Activated CD8-positive, alpha-beta T cell treated with anti-CD3 and anti-CD28 coated beads, Interleukin-2, amount 10 ng/mL, durations not matched to agents 7 days and 5 days (primary cell): ENCODE measurements at places on chromosomes 2 and 18. TPM values are rescaled to one million over a fixed set of nuclear protein-coding genes. Genes with fewer than 3 reads are reported as not detected.
A peak's percentile ranks its signal among the peaks of the same experiment; 100 is the strongest.

GRCh38 chr18:30350263-30350662, 692.3 kb downstream of the DSC3 start:
- H3K36me3 ChIP-seq = no peaks in the 10 kb centered on the region
- H3K27me3 ChIP-seq = no peaks in the 10 kb centered on the region
- H3K27ac ChIP-seq = no peak overlapping the region
- H3K4me1 ChIP-seq = no peaks in the 10 kb centered on the region
- no peak for DNase-seq
- H3K4me3 ChIP-seq = no peak overlapping the region

GRCh38 chr2:44906972-44907371, 34.5 kb upstream of the SIX3 start:
- no peaks in the 10 kb centered on the region for H3K4me1 ChIP-seq
- DNase-seq = no peak
- H3K27me3 ChIP-seq = peaks cover 8% of the 10 kb centered on the region
- no peaks in the 10 kb centered on the region for H3K36me3 ChIP-seq

DNA sequence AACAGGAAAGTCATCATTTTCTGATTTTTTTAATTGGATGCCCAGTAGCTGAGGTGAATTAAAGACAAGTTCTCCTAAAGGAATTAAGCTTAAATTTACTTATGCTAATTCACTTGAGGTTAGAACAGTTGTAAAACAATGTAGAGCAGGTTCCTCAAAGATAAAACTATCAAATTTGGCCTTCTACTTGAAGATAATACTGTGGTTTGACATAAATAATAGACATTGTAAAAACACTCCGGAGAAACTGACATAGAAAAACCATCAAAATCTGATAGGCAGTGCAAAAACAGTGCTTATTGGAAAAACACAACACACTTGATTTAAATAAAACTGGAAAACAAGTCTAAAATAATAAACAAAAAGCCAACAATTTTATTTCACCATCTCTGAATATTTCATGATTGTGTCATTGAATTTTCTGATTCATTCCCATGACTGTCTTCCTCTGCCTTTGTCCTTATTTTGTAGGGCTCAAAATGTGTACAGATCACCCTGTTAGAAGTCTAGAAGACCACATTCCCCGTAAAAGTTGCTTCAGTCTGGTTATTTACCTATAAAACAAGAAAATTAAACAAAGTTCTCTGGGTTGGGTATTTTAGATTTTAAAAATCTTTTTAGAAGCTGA, 28.3 kb upstream of the SLC40A1 start:
- no peaks in the 10 kb centered on the region for H3K4me1 ChIP-seq
- H3K27ac ChIP-seq = no peak overlapping the region
- DNase-seq = no peak

DNA sequence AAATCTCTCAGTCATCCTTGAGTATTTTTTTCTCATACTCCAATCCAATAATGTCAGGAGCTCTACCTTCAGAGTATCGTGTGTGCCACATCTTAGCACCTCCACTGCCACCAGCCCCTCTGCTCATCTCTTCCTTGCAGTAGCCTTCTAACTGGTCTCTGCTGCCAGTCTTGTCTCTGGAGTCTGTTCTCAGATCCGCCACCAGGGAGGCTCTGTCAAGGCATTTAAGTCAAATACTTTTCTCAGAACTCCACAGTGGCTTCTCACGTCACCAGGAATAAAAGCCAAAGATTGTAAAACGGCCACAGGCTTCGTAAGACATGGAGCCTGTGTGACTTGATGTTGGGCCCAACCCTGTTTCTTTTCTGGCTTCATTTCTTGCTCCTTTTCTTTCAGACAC, 7.1 kb downstream of the UNC50 start:
- H3K4me1 ChIP-seq = peaks cover 33% of the 10 kb centered on the region
- DNase-seq = no peak

DNA sequence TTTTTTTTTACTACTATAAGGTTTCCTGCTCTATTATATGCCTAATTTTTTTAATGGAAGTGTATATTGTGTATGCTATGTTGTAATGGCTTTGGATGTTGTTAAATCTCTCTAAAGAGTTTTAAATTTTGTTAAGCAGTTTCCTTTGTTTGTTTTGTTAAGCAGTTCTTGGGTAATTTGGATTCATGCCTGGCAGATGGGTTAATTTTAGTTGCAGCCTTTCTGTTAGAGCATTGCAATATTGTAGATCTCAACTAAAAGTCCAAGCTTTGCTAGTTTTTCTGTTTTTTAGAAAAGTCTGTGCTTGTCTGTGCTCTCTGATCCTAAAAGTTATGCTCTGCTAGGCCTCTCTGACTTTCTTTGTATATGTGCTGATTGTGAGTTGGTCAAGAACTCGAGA, 1229.0 kb upstream of the NRXN1 start:
- H3K27me3 ChIP-seq = no peaks in the 10 kb centered on the region
- no peaks in the 10 kb centered on the region for H3K36me3 ChIP-seq
- no peak for DNase-seq
- H3K27ac ChIP-seq = no peak overlapping the region
- no peaks in the 10 kb centered on the region for H3K4me1 ChIP-seq

- peaks cover 5% of the 10 kb centered on the region for H3K27me3 ChIP-seq
- DNase-seq = no peak
- H3K27ac ChIP-seq = no peak within 1 kb of the TSS
- H3K36me3 ChIP-seq = no peaks in the 10 kb centered on the region
- no peak within 1 kb of the TSS for H3K4me3 ChIP-seq
- no peaks in the 10 kb centered on the region for H3K4me1 ChIP-seq
Observed at GRCh38 chr2:224716201-224716600, at the start of gene CCDC195. CCDC195 (minus strand) TSS chr2:224716365; CDS start chr2:224716365, 0 bp downstream.

DNA sequence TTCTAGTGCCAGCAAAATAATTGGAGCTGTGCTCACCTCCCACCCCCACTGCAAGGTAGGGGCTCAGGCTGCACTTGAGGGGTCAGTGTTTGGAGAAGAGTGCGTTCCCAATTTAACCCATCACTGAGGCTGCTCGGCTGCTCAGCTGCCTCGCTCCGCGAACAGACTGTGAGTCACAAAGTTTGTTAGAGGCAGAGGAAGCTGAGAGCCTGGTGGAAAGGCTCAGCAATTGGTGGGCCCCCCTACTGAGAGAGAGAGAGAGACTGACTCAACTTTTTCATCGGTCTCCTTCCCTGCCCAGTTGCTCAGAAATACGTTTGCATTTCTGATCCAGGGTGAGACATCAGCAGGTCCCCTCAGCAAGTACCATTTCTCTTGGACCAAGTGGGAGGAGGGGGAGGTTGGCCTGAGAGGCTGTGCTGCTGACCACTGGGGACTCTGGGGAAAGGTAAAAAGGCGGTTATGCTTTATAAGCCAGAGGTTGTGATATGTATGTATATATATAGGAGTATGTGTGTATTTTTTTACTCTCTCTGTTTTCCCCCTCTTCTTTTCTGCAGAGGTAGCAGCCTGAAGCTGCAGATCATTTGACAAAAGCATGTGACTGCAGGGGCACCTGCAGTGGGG, 1.5 kb downstream of the EFR3B start:
- peak; percentile 49 for DNase-seq
- H3K27me3 ChIP-seq = peaks cover 46% of the 10 kb centered on the region
- peak overlapping the region; percentile 75 for H3K4me3 ChIP-seq
- H3K36me3 ChIP-seq = no peaks in the 10 kb centered on the region
- H3K27ac ChIP-seq = no peak overlapping the region
- peaks cover 27% of the 10 kb centered on the region for H3K4me1 ChIP-seq

DNA sequence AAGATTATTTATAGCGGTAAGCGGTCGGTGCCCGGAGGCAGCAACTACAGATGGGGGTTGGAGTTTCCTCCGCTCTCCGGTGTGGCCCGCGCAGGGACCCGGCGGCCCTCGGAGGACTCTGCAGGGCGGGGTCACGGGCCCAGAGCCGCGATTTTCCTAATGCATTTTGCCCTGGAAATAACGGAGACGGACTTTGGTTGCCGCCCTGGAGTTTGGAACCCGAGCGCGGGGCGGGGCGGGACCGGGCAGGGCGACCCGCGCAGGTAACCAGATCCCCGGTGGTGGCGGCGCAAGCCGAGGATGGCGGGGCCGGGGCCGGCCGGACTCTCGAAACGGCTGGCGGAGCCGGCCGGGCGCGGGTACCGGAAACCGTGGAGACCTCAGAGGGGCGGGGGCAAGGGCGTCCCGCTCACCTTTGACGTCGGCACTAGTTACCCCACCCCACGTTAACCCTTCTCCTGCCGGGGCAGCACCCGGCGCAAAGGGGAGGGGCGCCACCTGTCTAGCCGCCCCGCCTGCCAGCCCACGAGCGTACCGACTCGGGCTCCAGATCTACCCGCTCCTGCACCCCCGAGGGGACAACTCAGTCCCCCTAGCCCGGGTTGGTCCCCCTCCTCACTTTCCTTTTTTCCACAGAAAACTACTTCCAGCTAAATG, 2.9 kb downstream of the CYP26B1 start:
- peak overlapping the region; percentile 34 for H3K4me3 ChIP-seq
- DNase-seq = peak; percentile 18
- peaks cover 56% of the 10 kb centered on the region for H3K27me3 ChIP-seq
- no peak overlapping the region for H3K27ac ChIP-seq
- H3K36me3 ChIP-seq = peaks cover 7% of the 10 kb centered on the region

- peaks cover 2% of the 10 kb centered on the region for H3K27me3 ChIP-seq
- no peak overlapping the region for H3K27ac ChIP-seq
- no peak overlapping the region for H3K4me3 ChIP-seq
Observed at GRCh38 chr18:36766836-36767235, 62.0 kb downstream of the TPGS2 start.

DNA sequence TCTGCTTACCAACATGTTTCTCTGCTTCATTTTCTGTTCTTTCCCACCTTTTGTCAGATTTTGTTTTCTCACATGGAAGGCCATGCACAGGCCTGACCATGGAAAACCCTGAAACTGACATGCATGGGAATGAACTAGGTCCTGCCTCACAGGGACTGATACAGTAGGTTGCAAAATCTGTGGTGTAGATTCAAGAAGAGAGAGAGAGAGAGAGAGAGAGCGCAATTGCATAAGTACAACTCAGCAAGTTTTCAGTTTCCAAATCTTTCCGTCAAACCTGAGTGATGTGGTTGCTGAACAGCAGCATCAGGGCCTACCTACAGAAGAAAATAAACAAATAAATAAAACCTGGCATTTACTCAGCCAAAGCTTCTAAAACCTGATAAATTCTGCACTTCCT, 87.5 kb upstream of the RNF152 start:
- H3K4me3 ChIP-seq = no peak overlapping the region
- no peaks in the 10 kb centered on the region for H3K27me3 ChIP-seq
- peaks cover 2% of the 10 kb centered on the region for H3K36me3 ChIP-seq
- H3K4me1 ChIP-seq = peaks cover 14% of the 10 kb centered on the region
- no peak for DNase-seq

DNA sequence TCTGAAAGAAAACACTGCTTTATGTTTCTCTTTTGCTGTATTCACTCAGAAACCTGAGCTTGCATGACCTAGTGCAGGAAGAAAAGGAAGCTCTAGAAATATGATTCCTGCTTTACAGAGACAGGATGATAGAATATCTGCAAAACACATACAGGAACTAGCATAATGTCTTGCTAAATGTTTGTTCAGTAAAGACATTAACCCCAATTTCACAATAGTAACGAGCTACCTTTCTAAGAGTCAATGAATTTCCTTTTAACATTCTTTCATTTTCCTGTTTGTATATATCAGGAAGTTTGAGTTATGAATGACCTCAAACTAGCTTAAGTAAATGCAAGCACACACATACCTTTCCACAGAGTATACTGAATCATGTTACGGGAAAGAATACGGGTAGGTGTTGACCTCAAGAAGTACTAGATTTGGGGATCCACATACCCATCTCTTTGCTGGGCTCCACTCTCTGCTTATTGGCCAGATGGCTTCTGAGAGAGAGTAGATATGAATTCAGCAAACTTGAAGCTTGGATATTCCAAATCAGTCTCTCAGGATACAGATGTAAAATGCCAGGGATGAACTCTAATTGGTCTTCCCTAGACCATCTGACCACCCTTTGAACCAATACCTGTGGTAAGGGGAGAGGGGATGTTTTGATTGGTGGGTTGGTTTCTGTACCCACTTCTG, 18.2 kb upstream of the ACSL3 start:
- H3K27me3 ChIP-seq = peaks cover 12% of the 10 kb centered on the region
- no peaks in the 10 kb centered on the region for H3K36me3 ChIP-seq
- no peak overlapping the region for H3K4me3 ChIP-seq
- H3K27ac ChIP-seq = no peak overlapping the region

GRCh38 chr18:23424616-23425015, 28.5 kb upstream of the RIOK3 start:
- no peak overlapping the region for H3K4me3 ChIP-seq
- H3K27me3 ChIP-seq = no peaks in the 10 kb centered on the region
- H3K27ac ChIP-seq = no peak overlapping the region
- H3K36me3 ChIP-seq = peaks cover 8% of the 10 kb centered on the region

DNA sequence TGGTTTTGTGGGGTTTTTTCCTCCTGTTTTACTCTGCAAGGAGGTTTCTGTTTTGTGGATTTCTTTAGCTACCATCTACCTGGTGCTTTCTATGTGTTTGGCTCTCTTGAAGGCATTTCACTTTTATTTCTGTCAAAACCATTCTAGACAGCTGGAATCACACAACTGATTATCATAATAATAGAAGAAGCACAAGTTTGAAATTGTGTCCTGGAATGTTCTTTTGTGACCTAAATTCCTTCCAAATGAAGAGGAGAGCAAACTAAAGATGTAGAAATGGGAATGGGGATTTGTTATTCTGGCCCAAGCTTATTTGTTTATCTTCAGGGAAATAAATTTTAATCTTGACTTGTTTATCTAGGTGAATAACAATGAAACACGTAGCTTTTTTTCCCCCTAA, 17.0 kb upstream of the MFSD2B start:
- H3K27me3 ChIP-seq = no peaks in the 10 kb centered on the region
- no peak overlapping the region for H3K4me3 ChIP-seq
- H3K36me3 ChIP-seq = peaks cover 2% of the 10 kb centered on the region
- H3K4me1 ChIP-seq = no peaks in the 10 kb centered on the region
- H3K27ac ChIP-seq = no peak overlapping the region

- DNase-seq = no peak
- H3K4me1 ChIP-seq = no peaks in the 10 kb centered on the region
- no peaks in the 10 kb centered on the region for H3K36me3 ChIP-seq
- H3K27me3 ChIP-seq = peaks cover 4% of the 10 kb centered on the region
Observed at GRCh38 chr18:21903709-21904108, 163.1 kb downstream of the MIB1 start.

DNA sequence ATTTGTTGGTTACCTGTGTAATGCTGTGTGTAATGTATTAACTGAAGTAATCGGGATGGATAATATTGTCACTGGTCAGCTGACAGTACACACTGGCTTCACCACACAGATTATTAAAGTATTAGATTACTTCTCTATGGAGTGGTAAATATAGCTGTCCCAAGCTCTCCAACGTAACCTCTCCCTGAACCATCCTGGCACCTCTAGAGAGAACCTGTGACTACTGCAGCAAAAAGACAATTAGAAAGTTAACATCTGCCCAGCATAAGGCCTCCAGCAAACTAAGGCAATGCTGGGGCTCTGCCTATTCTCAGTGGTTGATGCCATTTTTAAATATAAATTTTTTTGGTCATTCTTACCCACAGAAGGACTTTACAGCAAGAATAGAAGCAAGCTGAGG, 351.3 kb downstream of the GPD2 start:
- H3K36me3 ChIP-seq = no peaks in the 10 kb centered on the region
- no peak overlapping the region for H3K4me3 ChIP-seq
- no peaks in the 10 kb centered on the region for H3K27me3 ChIP-seq
- no peaks in the 10 kb centered on the region for H3K4me1 ChIP-seq
- no peak overlapping the region for H3K27ac ChIP-seq
- no peak for DNase-seq

Gene PID1
- not detected for total RNA-seq

Gene LRRFIP1
- 207 TPM for total RNA-seq

Gene ETAA1
- total RNA-seq = 10.3 TPM

Gene GAD1
- total RNA-seq = 2.2 TPM

Gene ACMSD
- not detected for total RNA-seq
